Naive B cell (primary cell): ENCODE measurements at places on chromosomes 16 and 17.

- no peak for DNase-seq
Measured at GRCh38 chr16:65760874-65761273, 605.6 kb upstream of the CDH5 start.

GRCh38 chr16:77219437-77219836 lies 20.2 kb downstream of the SYCE1L start:
- DNase-seq = no peak

- no peak for DNase-seq
Measured at GRCh38 chr16:50476486-50477255, 71.5 kb upstream of the NKD1 start.

DNA sequence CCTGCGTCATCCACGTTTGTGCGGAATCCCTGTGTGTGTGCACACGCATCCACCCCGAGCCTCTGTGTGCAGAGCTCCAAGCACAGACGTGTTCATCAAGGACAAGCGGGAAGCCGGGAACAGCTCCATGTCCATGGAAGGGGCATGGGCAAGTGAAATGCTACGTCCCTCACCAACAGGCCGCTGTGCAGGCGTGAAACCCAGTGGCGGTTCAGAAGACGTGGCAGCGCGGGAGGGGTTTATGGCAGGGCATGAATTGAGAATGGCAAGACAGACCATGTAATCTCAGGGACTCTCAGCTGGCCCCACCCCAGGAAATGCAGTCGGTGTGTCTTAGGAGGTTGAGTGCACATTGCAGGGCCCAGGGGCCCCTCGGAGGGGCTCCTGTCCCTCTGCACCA lies 52.7 kb downstream of the TBC1D16 start:
- DNase-seq = no peak

GRCh38 chr17:82385559-82386254 lies 14.1 kb downstream of the UTS2R start:
- no peak for DNase-seq

DNA sequence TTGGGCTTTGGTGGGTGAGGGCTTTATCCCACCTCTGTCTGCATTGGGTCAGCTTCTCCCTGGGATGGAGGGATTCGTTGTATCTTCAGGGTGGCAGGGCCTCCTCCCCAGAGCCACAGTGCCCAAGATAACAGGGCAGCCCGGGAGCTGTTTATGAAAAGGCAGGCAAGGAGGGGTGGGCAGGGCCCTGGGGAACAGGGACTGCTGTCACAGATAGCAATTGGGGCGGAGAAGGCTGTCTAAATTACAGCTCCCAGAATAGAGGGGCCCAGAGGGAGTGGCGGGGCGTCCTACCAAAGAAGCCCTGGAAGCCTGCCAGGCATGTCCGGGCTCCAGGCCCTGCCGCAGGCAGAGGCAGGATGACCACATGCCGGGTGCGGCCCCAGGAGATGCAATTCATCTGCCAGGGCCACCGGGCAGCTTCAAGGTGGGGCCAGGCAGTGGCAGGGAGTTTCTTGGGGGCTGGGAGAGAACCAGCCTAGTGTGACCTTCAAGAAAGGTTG lies 18.8 kb upstream of the PHOSPHO1 start:
- DNase-seq = no peak

- peak; percentile 64 for DNase-seq
Measured at GRCh38 chr17:79844869-79845600, 5.8 kb upstream of the CBX4 start.

DNA sequence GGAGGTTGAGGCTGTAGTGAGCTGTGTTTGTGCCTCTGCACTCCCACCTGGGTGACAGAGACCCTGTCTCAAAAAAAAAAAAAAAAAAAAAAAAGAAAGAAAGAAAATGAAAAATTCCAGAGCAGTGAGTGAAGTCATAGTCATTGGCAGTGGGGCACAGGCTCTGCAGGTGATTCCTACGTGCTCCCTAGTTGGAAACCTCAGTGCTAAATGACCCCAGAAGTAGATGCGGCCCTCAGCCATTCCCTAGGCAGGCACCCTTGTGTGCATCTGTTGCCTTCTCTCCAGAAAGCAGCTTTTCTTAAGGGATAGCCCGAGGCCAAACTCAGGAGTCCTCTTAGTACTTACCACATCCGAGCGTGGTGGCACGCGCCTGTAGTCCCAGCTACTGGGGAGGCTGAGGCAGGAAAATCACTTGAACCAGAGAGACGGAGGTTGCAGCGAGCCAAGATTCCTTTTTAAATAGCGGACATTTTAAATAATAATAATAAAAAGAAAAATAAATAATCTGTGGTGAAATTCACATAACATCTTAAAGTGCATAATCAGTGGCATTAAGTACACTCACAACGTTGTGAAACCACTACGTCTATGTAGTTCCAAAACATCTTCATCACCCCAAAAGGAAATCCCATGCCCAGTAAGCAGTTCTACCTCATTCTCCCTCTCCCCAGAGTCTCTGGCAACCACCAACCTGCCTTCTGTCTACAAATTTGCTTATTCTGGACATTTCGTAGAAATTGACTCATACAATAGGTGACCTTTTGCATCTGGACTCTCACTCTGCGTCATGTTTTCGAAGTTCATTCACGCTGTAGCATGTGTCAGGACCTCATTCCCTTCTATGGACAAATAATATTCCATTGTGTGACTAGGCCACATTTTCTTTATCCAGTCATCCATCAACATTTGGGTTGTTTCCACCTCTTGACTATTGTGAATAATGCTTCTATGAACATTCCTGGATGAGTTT lies 12.5 kb upstream of the SPHK1 start:
- no peak for DNase-seq

DNA sequence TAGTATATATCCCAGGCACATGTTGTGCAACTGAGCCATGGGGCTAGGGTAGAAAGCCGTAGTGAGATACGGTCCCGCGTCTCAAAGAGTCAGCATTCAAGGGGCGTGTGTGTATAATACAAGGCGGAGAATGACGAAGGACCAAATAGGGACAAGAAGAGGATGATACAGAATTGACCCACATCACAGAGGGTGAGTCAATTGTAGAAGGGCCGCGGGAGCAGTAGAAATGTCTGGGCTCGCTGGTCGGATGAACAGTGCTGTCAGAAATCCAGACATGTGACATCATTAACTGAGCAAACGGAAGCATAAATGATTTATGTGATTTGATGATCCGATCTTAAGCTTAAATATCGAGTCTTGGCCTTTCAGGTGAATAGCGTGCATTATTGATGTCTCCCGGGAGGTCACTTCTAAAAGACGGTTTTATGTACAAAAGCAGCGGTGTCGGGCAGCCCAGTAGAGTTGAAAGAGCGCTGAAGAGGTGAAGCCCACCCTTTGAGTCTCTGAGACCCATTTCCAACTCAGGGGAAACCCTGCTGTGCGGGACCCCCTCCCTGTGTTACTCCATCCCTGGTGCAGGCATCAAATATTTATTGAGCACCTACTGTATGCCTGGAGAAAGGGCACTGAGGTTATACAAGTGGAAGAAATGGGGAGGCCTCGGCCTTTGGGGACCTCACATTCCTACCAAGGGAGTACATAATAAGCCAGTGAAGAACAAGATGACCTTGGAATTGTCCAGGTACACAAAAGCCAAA lies 45.1 kb downstream of the ATP2C2 start:
- DNase-seq = no peak

DNA sequence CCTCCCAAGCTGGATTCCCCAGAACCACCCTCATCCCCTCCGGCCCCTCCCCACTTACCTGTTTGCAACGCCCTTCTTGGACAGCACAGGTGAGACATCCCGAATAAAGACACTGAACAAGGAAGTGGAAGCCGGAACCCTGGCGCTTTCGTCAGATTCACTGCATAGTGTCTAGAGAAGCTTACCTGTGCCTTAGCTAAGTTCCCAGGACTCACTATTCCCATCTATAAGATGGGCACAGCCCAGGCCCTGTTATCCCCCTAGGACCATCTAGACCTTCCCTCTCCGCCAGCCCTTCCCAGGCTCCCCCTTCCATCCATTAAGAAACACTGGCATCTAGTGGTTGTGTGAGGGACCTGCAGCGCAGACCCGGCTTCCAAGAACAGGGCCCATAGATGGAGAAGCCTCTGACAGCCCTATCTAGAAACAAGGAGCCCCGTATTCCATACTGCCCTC lies 26.9 kb upstream of the RPL38 start:
- DNase-seq = no peak
